ENCODE measurements at places on chromosomes 5 and 9. TPM values are rescaled to one million over a fixed set of nuclear protein-coding genes. Genes with fewer than 3 reads are reported as not detected.

INSL4 gene
- total RNA-seq: 0.20 TPM

KLHL9 gene
- 8.2 TPM for total RNA-seq

PDCD1LG2 gene
- 1.8 TPM for total RNA-seq

BHMT2 gene
- total RNA-seq: 3.3 TPM

PCA3 gene
- total RNA-seq: not detected

RCL1 gene
- 18.8 TPM for total RNA-seq

SLIT3 gene
- total RNA-seq: 3.9 TPM

FAM81B gene
- total RNA-seq: not detected

NTMT1 gene
- 51.2 TPM for total RNA-seq

DNA sequence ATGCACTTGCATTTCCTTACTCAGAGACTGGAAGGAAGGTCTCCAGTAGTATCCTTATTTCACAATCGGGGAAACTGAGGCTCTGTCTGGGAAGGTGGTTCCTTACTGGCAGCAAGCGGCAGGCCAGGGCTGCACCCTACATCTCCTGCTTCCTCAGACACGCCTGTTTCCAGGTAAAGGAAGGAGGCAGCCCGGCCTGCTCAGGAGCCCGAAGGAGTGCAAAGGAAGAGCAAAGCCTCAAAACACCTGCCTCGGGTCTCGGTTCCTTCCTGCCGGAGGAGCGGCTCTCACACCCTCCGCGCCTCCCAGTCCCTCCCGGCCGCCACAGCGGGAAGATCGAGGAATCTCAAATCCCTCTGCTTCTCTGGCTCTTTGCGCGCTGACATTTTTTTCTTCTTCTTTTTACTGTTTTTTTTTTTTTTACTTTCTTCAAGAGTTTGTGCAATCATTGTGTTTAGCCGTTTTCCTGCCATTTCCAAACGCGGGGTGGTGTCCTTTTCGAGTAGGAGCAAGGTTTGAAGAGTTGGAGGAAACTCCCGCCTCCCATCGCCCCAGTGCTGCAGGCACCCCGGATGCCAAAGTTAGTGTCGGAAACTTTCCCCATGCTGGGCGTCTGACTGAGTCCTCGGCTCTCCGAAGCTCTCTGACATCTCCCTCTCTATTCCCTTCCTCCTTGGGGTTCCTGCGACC, 1.0 kb downstream of the GGTA1 start:
- DNase-seq: peak; percentile 14

DNA sequence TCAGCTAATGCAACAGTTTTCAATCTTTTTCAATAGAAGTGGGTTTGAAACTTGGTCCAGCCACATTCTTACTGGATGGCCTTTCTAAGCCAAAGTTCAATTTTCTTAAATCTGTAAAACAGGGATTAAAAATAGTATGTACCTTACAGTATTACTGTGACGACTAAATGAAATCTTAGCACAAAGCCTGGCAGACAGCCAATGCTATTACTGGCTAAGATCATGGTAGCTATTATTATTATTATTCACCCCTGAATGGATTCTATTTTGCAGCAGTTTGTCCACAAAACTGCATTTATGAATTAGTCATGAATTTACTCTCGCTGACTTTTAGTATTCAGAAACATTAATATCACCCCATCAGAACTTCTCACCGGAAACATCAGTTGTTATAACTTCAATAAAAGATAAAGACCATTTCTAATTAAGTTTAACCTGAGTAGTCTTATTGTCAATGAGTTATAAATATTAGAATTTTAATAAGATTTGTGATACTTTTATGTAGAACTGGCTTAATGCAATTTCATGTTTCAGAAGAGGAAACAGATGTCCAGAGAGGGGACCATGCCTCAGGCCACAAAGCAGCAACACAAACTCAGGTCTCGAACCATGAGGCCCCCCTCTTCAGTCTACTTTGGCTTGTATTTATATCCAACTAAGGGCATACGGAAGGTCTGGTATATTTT, 468.2 kb downstream of the ARHGEF28 start:
- no peak for DNase-seq

DNA sequence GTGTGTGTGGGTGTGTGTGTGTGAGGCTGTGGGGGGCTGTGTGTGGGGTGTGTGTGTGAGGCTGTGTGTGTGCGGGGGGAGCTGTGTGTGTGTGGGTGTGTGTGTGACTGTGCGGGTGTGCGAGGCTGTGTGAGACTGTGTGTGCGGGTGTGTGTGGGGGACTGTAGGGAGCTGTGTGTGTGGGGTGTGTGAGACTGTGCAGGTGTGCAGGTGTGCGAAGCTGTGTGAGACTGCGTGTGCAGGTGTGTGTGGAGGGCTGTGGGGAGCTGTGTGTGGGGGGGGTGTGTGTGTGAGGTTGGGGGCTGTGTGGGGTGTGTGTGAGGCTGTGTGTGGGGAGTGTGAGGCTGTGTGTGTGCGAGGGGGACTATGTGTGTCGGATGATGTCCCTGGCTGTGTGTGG, 23.2 kb downstream of the AHRR start:
- no peak for DNase-seq

DNA sequence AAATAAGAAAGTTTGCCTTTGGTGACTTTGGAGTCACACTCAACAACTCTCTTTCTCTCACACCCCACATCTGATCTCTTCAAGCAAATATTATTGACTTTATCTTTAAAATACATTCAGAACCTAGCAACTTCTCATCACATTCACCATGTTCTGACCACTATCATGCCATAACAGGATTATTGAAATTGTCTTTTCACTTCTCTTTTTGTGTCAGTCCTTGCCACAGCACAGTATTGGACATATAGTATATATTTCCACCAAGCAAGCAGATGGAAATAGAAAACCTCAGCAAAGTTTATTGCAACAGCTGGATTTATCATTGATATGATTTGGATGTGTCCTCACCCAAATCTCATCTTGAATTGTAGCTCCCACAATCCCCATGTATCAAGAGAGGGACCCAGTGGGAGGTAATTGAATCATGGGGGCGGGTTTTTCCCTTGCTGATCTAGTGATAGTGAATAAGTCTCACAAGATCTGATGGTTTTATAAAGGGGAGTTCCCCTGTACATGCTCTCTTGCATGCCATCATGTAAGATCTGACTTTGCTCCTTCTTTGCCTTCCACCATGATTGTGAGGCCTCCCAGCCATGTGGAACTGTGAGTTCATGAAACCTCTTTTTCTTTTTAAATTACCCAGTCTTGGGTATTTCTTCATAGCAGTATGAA, 26.9 kb upstream of the ITGA1 start:
- no peak for DNase-seq

GRCh38 chr5:81901586-81901985, 70.2 kb upstream of the ATG10 start:
- DNase-seq: no peak

DNA sequence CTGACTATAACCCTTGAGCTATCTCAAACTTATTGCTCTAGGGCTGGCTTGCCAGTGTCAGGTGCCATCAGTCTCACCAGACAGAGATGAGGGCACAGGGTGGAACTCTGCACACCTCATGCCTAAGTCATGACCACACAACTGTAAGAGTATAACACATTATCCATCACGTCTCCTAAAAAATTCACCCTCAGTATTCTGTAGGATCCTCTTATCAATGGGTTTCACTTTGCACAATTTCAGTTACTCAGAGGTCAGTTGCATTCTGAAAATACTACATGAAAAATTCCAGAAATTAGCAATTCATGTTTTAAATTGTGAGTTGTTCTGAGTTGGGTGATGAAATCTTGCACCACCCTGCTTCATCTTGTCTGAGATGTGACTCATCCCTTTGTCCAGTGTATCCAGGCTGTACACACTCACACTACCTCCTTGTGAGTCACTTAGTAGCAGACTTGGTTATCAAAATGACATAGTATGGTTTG, 690.9 kb upstream of the CDH18 start:
- no peak for DNase-seq

DNA sequence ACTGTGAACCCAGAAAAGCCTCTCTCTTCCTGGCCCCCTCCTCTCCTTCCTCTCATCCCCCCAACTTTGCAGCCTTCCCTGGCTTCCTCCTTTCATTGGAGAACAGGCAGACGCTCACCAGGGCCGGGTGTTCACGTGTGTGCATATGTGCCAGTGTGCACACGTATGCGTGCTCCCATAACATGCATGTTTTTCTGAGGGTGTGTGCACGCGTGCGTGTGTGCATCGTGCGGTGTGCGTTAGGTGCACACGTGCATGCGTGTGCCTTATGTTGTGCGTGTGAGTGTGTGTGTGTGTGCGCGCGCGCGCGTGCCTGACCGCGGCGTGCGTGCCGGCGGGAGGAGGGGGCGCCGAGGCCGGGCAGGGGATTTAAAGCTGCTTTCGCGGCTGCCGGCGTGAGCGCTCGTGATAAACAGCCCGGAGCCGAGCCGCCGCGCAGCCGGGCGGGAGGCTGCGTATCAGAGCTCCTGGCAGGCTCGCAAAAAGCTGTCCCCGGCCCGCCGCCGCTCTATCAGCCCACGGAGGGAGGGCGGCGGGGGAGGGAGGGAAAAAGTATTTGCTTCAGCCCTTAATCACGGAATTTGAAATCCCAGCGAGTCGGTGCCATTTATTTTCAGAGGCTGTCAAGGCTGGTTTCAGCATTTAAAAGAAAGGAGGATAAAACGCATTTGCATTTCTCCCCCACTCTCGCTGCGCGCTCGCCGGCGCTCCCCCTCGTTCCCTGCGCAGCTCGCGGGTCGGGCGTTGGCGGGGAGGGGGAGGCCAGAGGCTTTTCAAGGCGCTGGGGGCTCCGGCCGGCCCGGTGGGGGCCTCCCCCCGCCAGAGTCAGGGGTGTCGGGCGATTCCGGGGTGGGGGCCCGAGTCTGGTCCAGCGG, 183.9 kb downstream of the C9orf50 start:
- no peak for DNase-seq

- no peak for DNase-seq
These were observed 122.9 kb upstream of the TAF11L2 start for GRCh38 chr5:17374973-17375742.

DNA sequence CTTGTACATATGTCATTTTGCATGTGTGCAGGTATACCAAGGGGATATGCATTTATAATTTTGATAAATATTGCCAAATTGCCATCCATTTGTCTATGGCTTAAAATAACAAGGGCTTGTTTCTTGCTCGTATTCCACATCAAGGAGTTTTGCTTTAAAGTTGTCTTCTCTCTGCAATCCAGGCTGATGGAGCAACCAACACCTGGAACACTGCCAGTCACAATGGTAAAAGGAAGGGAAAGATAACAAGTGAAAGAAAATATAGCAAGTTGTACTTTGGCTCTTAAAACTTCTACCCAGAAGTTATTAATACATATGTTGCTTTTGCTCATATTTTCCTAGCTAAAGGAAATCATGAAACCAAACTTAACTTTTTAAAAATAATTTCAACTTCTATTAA, 156.9 kb downstream of the UNC13B start:
- DNase-seq: no peak

DNA sequence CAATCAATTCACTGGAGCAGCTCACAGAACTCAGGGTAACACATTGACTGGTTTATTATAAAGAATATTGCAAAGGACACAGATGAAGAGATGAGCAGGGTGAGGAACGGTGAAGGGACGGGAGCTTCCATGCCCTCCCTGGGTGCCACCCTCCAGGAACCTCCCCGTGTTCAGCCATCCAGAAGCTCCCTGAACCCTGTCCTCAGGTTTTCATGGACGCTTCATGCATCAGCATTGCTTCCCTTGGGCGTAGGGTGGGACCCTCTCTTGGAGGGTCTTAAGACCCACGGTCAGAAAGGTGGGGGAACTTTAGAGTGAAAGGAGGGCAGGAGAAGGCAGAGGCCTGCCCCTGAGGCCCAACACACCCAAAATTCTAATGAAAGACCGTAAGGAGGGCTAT, 12.8 kb downstream of the LAMC3 start:
- no peak for DNase-seq

DNA sequence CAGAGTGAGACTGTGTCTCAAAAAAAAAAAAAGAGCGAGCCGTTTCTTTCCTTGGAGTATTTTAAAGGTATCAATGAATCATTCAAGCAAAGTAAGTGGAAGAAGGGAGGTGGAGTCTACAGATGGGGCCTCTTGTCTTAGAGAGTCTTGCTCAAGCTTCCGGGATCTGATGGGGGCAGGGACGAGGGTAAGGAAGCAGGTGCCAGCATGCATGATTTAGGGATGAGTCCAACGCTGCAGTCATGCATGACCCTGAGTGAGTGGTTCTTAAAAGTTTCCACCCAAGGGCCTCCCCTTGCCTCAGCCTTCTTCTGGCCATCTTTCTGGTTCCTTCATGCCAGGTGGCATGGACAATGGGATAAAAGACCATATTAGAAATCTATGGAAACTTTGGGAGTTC, 79.6 kb downstream of the MYO10 start:
- no peak for DNase-seq

GRCh38 chr9:134483361-134484184, 157.3 kb downstream of the RXRA start:
- DNase-seq: no peak

GRCh38 chr5:136246632-136247031, 53.7 kb upstream of the SMIM32 start:
- DNase-seq: no peak

- no peak for DNase-seq
These were observed 109.4 kb downstream of the PSD2 start for GRCh38 chr5:139904816-139905661.

- DNase-seq: no peak
These were observed 3.7 kb upstream of the GM2A start for GRCh38 chr5:151249281-151249680.

DNA sequence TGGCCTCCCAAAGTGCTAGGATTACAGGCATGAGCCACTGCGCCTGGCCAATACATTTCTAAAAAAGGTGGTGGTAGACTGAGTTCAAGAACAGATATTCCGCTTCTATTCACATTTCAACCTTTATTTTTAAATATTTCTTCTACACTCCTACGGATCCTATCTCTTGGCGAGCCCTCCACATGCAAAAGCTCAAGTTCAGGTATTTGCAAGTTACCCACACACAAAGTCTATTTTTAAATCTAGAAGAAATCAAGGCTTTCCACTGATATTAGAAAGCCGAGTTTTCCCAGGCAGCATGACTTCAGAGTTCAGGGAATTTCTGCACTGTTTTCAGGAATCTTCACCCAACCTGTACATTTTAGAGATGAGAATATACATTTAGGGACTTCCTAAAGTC, 101.3 kb upstream of the SAP30L start:
- no peak for DNase-seq

GRCh38 chr5:150345716-150346115, 11.8 kb upstream of the TCOF1 start:
- no peak for DNase-seq

DNA sequence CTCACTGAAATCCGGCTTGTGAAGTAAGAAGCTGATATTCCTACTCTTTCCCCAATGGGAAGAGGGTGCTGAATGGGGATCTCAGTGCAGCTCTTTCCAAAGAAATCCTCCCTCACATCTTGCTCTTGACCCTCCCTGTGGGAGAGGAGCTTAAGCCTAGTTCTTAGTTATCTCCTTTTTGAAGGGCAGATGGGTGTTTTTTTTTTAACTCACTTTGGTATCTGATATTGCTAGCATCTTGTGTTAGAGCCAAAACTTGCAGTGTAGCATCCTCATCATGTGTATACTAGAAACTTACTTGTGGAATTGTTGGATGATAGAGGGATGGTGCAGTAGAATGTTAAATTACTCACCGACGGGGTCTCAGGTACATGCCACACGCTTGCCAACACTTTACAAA, 90.2 kb downstream of the F2RL2 start:
- no peak for DNase-seq

GRCh38 chr5:95895251-95895650, 66.4 kb downstream of the ELL2 start:
- no peak for DNase-seq

GRCh38 chr5:40413743-40414142, 266.0 kb upstream of the PTGER4 start:
- DNase-seq: no peak
